ENCODE measurements at places on chromosomes 12 and 14.

DNA sequence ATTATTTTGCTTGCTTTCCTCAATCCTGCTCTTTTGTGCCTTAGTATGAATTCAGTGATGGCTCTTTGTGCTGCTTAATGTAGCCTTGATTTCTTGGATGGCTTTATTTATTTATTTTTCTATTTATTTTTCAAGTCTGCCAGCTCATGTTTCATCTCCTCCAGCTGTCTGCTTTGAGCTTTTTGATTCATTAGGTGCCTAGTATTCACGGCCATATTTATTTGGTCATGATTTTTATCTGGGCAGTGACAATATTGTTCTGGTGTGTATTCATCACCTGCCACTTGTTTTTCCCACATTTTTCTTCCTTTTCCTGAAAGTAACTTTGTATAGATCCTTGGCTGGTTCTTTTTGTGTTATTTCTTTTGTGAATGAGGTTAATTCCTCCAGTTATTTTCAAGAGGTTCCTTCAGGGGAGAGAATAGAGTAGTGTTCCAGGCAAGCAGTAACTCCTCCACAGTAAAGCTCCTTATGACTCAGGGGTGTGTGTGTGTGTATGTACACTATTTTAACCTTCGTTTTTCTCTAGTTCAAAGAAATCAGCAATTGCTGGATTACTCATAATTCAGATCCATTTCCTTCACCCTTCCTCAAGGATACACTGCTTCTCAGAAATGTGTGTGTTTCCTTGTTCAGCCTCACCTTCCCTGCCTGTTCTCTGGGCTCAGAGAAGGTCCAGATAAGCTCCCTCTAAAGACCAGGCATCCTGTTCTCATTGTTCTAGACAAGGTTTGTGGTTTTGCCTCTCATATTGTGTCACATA lies 51.6 kb upstream of the PMCH start:
- DNase-seq = no peak

- no peak for DNase-seq
Measured at GRCh38 chr14:75484711-75485429, 37.4 kb upstream of the BATF start.

- peak; percentile 64 for DNase-seq
Measured at GRCh38 chr12:20194171-20194570, 174.2 kb upstream of the PDE3A start.

- no peak for DNase-seq
Measured at GRCh38 chr12:1444142-1444516, 150.3 kb downstream of the FBXL14 start.

DNA sequence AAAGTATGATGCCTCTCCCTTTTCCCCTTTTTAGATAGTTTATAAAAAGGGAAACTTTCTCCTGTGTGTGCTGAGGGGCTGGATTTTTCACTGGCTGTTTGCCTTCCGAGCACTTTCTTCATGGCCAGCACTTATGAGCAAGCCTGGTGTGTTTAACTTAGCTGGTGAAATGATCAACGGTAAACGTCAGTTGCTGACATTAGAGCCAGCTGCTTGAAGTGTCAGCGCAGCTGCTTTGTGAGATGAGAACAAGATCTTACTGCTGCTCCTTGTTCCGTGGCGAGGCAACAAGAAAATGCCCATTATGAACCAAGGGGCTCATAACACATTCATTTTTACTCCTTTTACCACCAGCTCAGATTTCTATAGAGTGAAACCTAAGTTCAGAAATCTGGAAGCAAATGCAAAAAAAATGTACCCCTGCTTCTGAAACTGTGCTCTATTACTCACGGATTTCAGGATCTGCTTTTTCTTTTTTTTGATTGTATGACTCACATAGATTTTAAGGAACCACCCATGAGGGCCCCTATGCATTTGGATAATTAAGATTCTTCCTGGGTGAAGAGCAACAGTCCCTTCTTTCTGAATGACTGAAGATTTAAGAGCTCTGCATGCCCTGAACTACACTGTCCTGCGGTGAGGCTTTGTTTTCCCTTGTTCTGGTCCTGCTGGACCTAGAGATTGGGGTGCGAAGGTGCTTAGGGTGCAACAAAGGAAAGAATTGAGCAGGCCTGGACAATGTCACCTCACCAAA lies 74.3 kb upstream of the CPM start:
- peak; percentile 79 for DNase-seq

- peak; percentile 51 for DNase-seq
Measured at GRCh38 chr14:87745507-87746118, 247.4 kb downstream of the GALC start.

DNA sequence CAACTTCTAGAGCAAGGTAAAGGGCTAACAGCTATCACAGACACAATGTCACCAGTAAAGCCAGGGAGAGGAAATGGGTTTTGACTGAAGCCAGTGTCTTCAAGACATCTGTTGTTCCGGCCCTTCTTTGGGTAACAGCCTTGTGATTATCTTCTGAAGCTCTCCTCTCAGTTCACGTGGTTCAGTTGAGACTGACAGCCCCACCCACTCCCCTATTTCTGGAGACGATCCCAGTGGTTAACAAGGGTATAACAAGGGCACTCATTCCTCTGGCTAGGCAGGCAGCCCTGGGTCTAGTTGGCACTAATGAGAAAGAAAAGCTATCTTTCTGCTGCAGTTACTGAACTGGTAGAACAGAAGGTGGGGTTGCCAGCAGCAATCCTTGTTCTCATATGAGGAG lies 6.9 kb downstream of the GNPTAB start:
- DNase-seq = no peak

DNA sequence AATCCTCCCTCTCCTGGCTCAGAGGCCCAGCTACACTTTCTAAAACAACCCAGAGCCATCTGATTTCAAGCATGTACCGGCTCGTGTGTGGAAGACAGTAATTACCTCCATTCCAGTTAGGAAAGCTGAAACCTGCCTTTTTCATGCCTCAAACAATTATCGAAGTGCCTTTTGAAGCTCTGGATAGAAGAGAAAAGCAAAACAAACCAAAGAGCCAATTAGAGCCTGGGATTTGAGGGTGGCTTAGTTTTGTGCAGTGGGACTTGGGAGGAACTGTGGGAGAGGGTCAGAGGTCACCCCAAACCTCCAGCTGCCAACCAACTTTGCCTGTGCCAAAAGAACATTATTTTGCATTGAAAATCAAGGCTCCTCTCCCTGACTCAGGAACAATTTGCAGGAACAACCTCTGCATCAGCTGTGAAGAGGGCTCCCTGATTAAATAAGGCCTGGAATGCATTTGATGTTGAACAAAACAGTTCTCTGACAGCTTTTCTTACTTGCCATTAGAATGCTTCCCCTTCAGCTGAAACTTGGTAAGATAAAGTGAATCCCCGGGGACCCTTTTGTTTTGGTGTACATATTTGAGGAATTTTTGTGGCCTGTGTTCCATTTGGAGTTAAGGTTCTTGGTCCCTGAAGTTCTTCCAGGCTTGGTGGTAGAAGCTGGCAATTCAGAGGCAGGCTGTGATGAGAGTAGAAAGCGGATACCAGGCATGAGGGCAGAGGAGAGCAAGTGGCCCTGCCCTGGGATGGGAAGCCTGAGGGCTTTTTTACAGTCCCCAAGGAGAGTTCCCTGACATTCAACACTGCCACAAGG lies 270.1 kb downstream of the ZFP36L1 start:
- peak; percentile 67 for DNase-seq

GRCh38 chr12:123595729-123596128 lies 6.2 kb upstream of the DDX55 start:
- no peak for DNase-seq
